Activated CD4-positive, alpha-beta memory T cell treated with anti-CD3 and anti-CD28 coated beads for 36 hours (primary cell): ENCODE measurements at places on chromosomes 7 and 10.

DNA sequence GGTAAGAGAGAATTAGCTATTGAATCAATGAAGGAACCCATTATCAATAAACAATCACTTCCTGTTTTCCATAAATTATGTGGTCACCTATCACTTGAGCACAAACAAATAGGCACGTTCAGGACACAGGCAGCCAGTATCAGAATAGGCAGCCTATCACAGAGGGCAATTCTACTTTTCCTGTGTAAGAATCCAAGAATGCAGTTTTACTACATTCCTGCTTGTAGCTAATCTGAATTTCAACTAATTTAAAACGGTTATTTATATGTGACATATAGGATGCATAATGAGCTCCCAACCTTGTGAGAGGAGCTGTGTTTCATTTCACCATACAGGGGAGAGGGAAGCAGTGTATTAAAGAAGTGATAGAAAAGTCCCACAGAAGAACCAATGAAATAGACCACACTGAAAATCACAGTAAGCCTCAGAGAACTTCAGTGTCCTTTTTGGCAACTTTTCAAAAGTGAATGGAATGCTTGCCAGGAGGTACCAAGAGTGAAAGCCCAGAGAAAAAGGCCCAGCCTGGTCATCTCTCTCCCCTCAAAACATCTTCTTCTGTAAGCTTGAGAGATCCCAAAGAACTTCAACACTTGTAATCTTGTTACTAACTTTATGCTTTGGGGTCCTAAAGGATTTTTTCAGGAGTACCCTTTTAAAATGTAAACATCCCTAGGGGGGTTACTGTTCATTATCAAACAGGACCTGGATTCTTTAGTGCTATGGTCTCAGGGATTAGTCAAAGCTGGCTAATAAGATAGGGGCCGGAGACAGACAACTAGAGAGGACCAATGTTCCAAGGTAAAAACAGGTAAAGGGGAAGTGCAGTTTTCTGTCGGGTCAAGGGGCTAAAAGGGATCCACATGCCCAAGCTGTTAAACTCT is 1.3 kb downstream of the IMMP2L start:
- no peak for DNase-seq

- DNase-seq, result no peak
These were observed 32.0 kb upstream of the RBM20 start for GRCh38 chr10:110612087-110612486.

DNA sequence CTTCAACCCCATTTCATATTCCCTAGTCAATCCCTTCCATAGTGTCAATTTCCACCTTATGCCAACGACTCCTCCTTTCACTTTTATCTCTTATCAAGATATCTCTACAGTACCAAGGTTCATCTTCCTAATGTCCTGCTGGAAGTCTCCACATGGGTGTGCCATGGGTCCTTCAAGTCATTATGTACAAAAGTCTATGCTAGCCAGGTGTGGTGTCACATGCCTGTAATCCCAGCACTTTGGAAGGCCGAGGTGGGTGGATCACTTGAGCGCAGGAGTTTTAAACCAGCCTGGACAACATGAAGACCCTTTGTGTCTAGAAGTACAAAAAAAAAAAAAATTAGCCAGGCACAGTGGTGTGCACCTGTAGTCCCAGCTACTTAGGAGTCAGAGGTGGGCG is 47.6 kb downstream of the PRTFDC1 start:
- no peak for DNase-seq

GRCh38 chr10:71486484-71487114 is 89.9 kb downstream of the CDH23 start:
- peak; percentile 70 for DNase-seq

- DNase-seq, result no peak
These were observed 5.1 kb upstream of the TSPAN12 start for GRCh38 chr7:120862987-120863590.

- DNase-seq, result no peak
These were observed 130.9 kb downstream of the OAT start for GRCh38 chr10:124287791-124288190.

DNA sequence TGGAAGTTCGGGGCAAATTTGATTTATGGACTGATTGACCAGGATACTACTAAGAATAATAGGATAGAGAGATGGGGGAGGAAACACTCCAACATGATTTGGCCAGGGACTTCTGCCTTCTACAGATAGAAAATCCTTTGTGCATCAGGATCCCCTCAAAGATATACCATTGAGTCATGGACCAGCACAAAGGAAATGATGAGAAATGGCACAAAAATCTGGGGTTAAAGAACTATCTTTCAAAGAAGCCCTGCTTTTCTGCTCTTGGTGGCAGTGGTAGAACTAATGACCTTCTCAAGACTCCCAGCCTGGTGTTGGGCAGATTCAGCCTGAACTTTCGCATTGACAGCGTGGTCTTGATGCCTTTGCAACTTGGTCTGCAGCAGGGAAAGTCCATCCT is 27.6 kb upstream of the LAMB1 start:
- no peak for DNase-seq

DNA sequence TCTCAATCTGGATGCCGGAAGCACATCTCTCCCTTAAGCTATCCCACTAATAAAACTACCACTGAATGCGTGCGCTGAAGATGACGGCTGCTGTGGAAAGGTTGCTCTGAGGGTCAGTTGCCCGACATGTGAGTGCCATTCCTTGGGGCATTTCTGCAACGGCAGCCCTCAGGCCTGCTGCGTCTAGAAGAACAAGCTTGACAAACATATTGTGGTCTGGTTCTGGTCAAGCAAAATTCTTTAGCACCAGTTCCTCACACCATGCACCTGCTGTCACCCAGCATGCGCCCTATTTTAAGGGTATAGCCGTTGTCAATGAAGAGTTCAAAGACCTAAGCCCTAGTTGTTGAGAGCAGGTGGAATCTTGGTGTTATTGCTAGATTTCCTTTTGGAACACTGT is 184.2 kb downstream of the SRPK2 start:
- DNase-seq, result no peak

- DNase-seq, result no peak
These were observed 48.1 kb downstream of the SH2D4B start for GRCh38 chr10:80585812-80586211.

GRCh38 chr7:138359870-138360559 is 100.0 kb upstream of the TRIM24 start:
- no peak for DNase-seq

DNA sequence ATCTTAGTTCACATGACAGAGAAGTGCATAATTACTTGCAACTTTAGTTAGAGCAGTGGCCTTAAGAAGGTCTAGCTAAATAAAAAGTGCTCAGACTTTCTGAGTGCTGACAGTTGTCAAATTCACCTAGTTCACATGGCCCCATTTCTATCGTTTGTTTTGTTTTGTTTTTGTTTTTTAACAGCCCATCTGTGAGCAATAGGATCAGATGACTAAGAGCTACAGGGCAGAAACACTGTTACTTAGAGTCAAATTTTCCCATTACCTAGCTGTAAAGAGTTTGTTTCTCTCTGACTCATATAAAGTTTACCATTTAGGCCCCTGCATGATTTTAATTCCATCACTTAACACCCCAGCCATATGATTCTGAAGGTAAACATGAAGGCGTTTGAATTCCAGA is 18.8 kb downstream of the CAV1 start:
- no peak for DNase-seq

- no peak for DNase-seq
These were observed 83.1 kb upstream of the SEMA3A start for GRCh38 chr7:84277628-84278224.

DNA sequence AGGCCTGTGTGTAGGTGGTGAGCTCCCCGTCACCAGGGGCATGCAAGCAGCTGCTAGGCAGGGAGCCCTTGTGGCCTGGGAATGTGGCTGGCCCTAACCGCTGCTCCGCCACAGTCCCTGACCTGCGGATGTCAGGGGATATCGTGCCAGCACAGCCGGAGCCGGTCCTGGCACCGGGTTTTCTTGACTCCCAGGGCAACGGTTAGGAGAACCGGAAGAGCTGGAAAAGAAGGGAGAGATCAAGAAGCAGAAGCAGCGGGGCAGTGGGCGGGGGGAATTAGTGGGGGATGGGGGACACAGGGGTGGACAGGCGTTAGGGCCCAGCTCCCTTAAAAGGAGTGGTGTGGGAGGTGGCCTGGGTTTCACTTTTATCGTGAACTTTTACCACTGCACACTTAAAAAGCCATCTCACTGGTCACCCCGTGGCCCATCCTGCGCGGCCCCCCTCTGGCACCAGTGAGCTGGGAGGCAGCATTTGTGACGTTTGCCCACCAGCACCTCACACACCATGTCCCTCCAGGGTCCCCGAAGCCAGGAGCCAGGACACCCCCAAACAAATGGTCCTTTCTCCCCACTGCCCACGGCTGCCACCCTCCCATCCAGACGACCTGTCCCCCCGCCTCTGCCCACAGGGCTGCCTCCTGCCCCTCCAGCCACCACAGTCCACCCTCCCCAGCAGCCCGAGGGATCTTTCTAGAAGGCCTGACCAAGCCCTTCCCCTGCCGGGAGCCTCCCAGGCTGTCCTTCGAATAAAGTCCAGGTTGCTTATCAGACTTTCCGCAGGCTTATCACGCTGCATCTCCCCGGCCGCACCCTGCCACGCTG is 1.8 kb upstream of the MICALL2 start:
- no peak for DNase-seq

DNA sequence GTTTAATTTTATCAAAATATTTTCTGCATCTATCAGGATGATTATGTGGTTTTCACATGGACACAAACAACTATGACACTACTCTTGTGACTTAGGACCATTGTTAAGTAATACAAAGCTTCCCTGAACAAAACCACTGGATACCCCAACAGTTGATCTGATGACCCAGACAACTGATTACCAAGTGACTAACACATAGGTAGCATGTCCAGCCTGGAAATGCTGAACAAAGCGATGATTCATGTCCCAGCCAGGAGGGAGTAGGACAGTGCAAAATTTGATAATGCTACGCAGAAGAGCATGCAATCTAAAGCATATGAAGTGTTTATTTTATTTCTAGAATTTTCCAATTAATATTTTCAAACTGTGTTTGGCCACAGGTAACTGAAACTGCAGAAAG is 8.9 kb upstream of the PNLIP start:
- DNase-seq, result no peak

DNA sequence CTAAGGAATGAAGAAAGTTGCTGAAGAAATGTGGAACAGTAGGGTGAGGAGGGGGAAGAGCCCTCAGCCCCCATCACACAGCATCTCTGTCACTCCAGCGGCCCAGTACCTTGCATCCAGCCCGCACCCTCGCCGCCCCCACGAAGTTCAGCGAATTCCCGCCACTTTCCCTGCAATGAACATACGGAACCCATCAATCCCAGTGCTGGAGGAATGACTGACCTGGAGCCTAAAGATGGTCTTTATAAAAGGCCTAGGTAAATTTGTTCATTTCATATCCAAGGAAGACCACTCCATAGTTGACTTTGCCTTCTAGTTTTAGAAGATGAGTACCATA is 779 bp upstream of the KIF5B start:
- no peak for DNase-seq

GRCh38 chr7:80720146-80720545 is 81.7 kb downstream of the CD36 start:
- no peak for DNase-seq

- DNase-seq, result no peak
These were observed 729 bp upstream of the TAF3 start for GRCh38 chr10:7817576-7817975.

- no peak for DNase-seq
These were observed 517.4 kb downstream of the PARD3 start for GRCh38 chr10:34297541-34298345.

- peak; percentile 84 for DNase-seq
These were observed 55.8 kb upstream of the MRLN start for GRCh38 chr10:59808896-59809643.

GRCh38 chr7:39583539-39583938 is 17.3 kb downstream of the YAE1 start:
- DNase-seq, result no peak

GRCh38 chr10:3068968-3069737 is 1.8 kb downstream of the PFKP start:
- DNase-seq, result peak; percentile 20

DNA sequence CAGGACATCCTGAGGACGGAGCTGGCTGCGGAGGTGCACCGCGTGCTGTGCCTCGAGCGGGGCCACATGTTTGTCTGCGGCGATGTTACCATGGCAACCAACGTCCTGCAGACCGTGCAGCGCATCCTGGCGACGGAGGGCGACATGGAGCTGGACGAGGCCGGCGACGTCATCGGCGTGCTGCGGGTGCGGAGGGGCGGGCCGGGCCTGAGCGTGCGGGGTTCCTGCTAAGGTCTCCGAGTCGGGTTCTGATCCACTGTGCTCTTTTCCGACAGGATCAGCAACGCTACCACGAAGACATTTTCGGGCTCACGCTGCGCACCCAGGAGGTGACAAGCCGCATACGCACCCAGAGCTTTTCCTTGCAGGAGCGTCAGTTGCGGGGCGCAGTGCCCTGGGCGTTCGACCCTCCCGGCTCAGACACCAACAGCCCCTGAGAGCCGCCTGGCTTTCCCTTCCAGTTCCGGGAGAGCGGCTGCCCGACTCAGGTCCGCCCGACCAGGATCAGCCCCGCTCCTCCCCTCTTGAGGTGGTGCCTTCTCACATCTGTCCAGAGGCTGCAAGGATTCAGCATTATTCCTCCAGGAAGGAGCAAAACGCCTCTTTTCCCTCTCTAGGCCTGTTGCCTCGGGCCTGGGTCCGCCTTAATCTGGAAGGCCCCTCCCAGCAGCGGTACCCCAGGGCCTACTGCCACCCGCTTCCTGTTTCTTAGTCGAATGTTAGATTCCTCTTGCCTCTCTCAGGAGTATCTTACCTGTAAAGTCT is 10.4 kb downstream of the ATG9B start:
- peak; percentile 94 for DNase-seq

GRCh38 chr10:102863660-102864059 is 5.6 kb upstream of the AS3MT start:
- DNase-seq, result no peak

- DNase-seq, result no peak
These were observed 2.1 kb downstream of the SAMD9L start for GRCh38 chr7:93146036-93146435.

- DNase-seq, result peak; percentile 61
These were observed at the start of gene URGCP for GRCh38 chr7:43906331-43907010. URGCP (minus strand) TSS chr7:43906596; CDS start chr7:43906575, 21 bp downstream.

GRCh38 chr7:44977959-44978335 is 868 bp downstream of the MYO1G start:
- no peak for DNase-seq

GRCh38 chr7:7103343-7104313 is 78.7 kb upstream of the C1GALT1 start:
- no peak for DNase-seq

DNA sequence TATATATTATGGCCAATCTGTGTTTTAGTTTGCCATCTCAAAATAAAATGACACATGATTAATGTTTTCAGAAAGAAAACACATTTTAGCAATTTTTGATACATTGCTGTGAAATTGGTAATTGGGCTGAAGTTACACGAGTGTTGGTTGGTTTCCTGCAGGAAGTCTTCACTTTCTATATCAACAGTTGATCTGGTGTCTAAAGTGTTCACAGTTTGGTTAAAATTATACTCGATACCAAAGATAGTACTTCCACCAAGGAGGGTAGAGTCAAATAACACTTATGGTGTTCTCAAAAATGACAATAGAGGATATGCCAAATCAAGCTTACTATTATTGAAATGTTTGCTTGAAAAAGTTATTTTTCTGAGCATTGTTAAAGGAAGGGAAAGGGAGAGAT is 120.3 kb upstream of the GLCCI1 start:
- DNase-seq, result no peak
